Endodermal cell (in vitro differentiated cells): ENCODE measurements at places on chromosomes 16 and 17. TPM values are rescaled to one million over a fixed set of nuclear protein-coding genes. Genes with fewer than 3 reads are reported as not detected.
A peak's percentile ranks its signal among the peaks of the same experiment; 100 is the strongest.

GRCh38 chr16:30867747-30868146 lies 26.1 kb downstream of the BCL7C start:
- DNase-seq = no peak
- peaks cover 39% of the 10 kb centered on the region for H3K36me3 ChIP-seq
- no peaks in the 10 kb centered on the region for H3K27me3 ChIP-seq
- H3K4me3 ChIP-seq = no peak overlapping the region
- no peaks in the 10 kb centered on the region for H3K4me1 ChIP-seq

DNA sequence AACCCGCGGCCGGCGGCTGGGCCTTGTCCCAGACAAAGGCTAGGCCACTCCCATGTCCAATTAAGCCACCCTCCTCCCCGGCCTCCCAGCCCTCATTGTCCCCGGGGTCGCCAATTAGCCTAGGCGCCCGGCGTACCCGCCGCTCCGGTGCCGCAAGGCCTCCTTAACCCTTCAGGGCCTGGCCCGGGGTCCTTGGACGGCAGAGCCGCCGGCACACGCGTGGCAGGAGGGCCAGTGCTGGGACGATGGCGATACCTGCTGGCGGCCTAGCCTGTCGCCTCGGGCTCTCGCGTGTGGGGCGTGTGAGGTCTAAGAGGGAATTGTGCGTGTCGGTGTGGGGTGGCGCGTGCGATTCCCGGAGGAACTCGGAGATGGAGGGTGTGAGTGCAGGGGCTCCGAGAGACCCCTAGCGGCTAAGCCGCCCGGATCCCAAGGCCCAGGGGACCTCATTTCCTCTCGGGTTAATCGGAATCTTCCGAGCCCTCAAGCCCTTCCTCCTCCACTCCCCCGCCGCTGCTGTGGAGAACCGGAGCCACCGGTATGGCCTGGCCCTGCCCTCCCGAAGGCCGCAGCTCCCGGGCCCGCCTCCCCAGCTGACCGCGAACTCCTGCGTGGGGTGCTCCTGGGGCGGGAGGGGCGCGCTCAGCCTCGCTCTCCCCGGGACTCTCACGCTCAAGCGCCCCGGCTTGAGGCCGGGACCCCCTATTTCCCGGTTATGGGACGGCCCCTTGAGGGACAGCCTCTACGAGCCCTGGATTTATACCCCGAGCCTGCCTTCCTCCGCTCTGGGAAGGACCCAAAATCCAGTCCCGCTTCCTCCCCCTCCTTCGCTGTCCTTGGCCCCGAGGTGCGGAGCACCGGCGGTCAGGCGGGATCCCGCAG lies 11.9 kb downstream of the TBX2 start:
- no peak overlapping the region for H3K27ac ChIP-seq
- DNase-seq = peak; percentile 94
- H3K27me3 ChIP-seq = peaks cover 98% of the 10 kb centered on the region
- no peaks in the 10 kb centered on the region for H3K36me3 ChIP-seq

Gene HEATR9
- total RNA-seq = not detected in 3 replicates

GRCh38 chr16:69340095-69340644 lies 598 bp downstream of the NIP7 start:
- no peak for DNase-seq
- no peaks in the 10 kb centered on the region for H3K27me3 ChIP-seq
- H3K4me3 ChIP-seq = peak overlapping the region; percentile 96

DNA sequence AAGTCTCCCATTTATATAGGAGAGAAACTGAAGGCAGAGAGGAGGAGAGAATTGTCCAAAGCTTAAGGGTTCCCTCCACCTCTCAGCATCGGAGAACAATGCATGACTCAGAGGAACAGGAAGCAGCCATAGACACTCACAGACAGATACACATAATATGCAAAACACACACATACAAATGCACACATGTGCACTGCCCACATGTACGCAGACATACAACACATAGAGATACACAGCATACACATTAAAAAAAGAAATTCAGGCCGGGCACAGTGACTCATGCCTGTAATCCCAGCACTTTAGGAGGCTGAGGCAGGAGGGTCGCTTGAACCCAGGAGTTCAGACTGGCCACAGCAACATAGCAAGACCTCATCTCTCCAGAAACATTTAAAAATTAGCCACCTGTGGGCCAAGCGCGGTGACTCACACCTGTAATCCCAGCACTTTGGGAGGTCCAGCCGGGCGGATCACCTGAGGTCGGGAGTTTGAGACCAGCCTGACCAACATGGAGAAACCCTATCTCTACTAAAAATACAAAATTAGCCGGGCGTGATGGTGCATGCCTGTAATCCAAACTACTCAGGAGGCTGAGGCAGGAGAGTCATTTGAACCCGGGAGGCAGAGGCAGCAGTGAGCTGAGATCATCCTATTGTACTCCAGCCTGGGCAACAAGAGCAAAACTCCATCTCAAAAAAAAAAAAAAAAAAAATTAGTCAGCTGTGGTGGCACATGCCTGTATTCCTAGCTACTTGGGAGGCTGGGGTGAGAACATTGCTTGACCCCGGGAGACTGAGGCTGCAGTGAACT lies 11.3 kb downstream of the ERAL1 start:
- no peaks in the 10 kb centered on the region for H3K27me3 ChIP-seq
- no peak overlapping the region for H3K27ac ChIP-seq
- no peak for DNase-seq
- no peak overlapping the region for H3K4me3 ChIP-seq

Gene TSNAXIP1
- total RNA-seq = 2.2 and 3.2 TPM in 2 replicates

Gene SPSB3
- total RNA-seq = 28.1 to 36.7 TPM (median 30.8 TPM) in 3 replicates

Gene CBFA2T3
- 0.97 to 1.9 TPM (median 1.0 TPM) in 3 replicates for total RNA-seq

Gene TM4SF5
- total RNA-seq = 0.53 TPM in 1 of 3 replicates, not detected in the others

DNA sequence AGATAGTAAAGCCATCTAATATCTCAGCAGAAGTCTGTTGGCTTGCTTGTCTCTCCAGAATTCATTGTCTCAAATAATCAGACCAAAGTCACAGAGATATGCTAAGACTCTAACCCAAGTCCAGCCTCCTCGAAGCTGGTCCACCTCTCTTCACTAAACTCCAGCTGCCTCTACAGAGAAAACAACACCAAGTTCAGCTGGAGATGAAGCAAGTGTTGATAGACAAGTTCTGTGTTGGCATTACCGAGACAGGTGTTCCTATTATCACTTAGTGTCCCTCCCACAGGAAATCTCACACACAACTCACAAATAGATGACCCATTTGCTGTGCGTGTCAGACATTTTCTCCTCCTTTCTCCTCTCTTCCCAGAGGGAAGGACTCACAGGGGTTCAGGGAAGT lies 164.4 kb upstream of the ANKFN1 start:
- H3K4me1 ChIP-seq = peaks cover 12% of the 10 kb centered on the region
- no peak for DNase-seq
- H3K27me3 ChIP-seq = no peaks in the 10 kb centered on the region
- H3K27ac ChIP-seq = no peak overlapping the region

Gene USP10
- 138 and 149 TPM in 2 replicates for total RNA-seq

DNA sequence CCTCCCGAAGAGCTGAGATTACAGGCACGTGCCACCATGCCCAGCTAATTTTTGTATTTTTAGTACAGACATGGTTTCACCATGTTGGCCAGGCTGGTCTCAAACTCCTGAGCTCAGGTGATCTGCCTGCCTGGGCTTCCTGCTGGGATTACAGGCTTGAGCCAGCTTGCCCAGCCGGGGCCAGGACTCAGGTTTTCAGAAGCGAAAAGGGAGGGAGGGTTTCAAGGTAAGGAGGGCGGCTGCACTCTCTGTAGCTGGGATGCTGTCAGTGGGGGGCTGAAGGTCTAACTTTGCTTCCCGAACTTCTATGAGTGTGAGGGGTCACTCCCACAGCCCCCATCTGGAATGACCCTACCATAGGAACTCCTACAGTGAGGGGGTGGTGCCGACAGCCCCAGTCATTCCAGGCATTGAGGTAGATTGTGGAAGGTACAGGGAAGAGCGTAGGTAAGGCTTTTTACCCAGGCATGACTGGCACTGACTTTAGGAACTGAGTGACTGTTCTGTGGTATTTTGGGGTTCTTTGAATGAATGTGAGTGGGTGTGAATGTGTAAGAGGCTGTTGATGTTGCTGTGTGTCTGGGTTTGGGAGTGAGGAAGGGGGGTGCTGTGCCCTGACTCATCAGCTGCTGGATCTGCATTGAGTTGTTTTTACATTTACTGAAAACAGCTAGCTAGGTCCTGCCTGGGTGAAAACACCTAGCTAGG lies 3.8 kb upstream of the C1QL1 start:
- DNase-seq = peak; percentile 92
- no peak overlapping the region for H3K4me3 ChIP-seq
- no peaks in the 10 kb centered on the region for H3K4me1 ChIP-seq
- no peak overlapping the region for H3K27ac ChIP-seq

GRCh38 chr16:51665436-51665998 lies 514.4 kb upstream of the SALL1 start:
- peaks cover 20% of the 10 kb centered on the region for H3K4me1 ChIP-seq
- DNase-seq = no peak
- no peaks in the 10 kb centered on the region for H3K27me3 ChIP-seq
- H3K4me3 ChIP-seq = no peak overlapping the region
- H3K36me3 ChIP-seq = no peaks in the 10 kb centered on the region

Gene PDE6G
- total RNA-seq = 1.6 to 4.0 TPM (median 3.2 TPM) in 3 replicates

DNA sequence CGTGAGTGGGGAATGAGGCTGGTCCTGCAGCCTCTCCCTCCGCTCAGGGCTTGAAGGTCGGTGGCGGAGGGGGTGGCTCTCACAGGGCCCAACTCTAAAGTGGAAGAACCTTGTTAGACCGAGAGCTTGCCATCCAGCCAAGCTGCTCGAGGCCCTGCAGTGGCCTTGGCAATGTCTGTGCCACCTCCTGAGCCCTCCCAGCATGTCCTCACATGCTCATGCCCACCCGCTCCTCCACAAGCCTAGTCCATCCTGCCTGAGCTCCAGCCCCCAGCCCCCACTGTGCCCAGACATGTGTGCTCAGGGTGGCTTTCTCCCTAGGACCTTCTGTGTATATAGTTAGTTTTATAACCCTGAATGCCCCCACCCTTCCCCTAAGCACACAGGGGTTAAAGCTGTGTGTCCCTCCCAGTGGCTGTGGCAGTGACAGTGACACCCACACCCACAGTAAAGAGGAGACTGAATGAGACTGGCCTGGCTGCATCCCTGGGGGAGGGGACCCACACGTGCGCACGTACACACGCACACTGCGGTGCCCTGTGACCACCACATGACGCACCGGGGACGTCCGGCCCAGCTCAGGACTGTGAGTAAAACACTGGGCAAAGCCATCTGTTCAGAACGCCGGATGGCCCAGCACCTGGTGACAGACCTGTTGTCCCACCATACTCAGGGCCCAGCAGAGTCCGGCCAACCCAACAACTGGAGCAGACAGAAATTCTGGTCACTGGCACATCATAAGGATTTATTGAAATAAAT lies 15.6 kb downstream of the PDK2 start:
- peaks cover 9% of the 10 kb centered on the region for H3K4me1 ChIP-seq
- DNase-seq = no peak
- H3K4me3 ChIP-seq = no peak overlapping the region
- H3K36me3 ChIP-seq = peaks cover 5% of the 10 kb centered on the region
- no peaks in the 10 kb centered on the region for H3K27me3 ChIP-seq
- H3K27ac ChIP-seq = peak overlapping the region; percentile 59

Gene TNFRSF17
- not detected in 2 replicates for total RNA-seq

Gene SLC13A2
- total RNA-seq = not detected in 2 replicates

GRCh38 chr17:45403906-45404490 lies 28.7 kb downstream of the ARHGAP27 start:
- H3K36me3 ChIP-seq = no peaks in the 10 kb centered on the region
- H3K27me3 ChIP-seq = no peaks in the 10 kb centered on the region
- H3K27ac ChIP-seq = no peak overlapping the region
- H3K4me3 ChIP-seq = no peak overlapping the region
- DNase-seq = peak; percentile 59

DNA sequence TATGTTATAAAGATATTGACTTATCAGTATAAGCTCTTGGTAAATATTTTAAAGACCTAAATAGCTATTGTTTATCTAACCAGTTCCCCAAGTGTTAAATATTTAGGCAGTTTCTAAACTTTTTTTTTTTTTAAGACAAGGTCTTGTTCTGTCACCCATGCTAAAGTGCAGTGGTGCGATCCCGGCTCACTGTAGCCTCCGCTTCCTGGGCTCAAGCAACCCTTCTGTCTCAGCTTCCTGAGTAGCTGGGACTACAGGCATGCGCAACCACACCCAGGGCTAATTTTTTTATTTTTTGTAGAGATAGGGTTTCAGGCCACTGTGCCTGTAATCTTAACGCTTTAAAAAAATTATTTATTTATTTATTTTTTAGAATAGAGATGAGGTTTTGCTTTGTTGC lies 43.5 kb downstream of the SNX29 start:
- H3K4me1 ChIP-seq = peaks cover 4% of the 10 kb centered on the region
- DNase-seq = no peak

Gene NPIPA3
- total RNA-seq = 0.70 and 3.5 TPM in 2 replicates

Gene TMUB2
- 28.3 and 28.8 TPM in 2 replicates for total RNA-seq

Gene FAM20A
- 74.3 to 80.8 TPM (median 78.2 TPM) in 3 replicates for total RNA-seq

DNA sequence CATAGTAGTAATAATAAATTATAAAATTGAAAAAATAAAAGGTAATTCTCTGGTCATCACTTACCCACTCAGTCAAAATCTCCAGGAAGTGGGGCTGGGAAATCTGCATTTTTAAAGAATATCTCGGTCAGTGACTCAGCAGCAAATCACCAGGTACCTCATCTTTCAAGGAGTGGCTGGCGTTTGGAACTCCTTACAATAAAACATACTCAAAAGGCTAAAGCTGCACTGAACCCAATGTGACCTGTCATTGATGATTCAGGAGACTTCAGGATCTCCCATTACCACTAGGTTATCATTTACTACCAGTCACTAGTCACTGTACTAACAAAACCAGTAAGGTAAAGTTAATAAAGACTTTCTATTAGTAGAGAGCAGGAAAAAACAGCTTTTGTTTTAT lies 21.5 kb upstream of the RFFL start:
- H3K4me3 ChIP-seq = no peak overlapping the region
- no peak overlapping the region for H3K27ac ChIP-seq
- peaks cover 5% of the 10 kb centered on the region for H3K4me1 ChIP-seq
- DNase-seq = no peak
- H3K27me3 ChIP-seq = no peaks in the 10 kb centered on the region

DNA sequence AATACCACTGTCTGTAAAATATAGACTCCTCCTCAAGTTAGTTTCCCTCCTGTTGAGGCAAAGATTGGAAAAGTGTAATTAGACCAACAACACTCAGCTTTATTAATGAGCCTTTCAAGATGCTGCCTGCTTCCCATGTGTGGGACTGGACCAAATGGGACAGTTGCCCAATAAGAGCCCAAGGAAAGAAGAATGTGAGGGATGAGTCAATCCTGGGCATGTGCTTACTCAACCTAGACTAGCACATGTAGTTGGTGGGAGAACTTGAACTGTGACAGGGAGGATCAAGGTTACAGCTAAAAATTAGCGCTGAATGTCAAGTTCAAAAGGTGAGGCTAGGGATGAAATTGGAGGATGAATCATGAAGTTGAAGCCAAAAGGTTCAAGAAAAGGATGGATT lies 435.5 kb downstream of the CA10 start:
- H3K36me3 ChIP-seq = no peaks in the 10 kb centered on the region
- no peak overlapping the region for H3K4me3 ChIP-seq
- DNase-seq = no peak
- H3K4me1 ChIP-seq = no peaks in the 10 kb centered on the region
- H3K27ac ChIP-seq = no peak overlapping the region
